ENCODE measurements at places on chromosomes 11 and 22.
A peak's percentile ranks its signal among the peaks of the same experiment; 100 is the strongest.

GRCh38 chr11:41189701-41190436 is 269.6 kb downstream of the LRRC4C start:
- DNase-seq = no peak

- peak; percentile 84 for DNase-seq
Measured at GRCh38 chr11:65492637-65493366, 6.0 kb upstream of the MALAT1 start.

- no peak for DNase-seq
Measured at GRCh38 chr11:2541881-2542361, 97.1 kb downstream of the KCNQ1 start.

- DNase-seq = no peak
Measured at GRCh38 chr22:37394341-37394740, 32.9 kb downstream of the ELFN2 start.

- DNase-seq = no peak
Measured at GRCh38 chr11:29780756-29781155, 236.1 kb downstream of the KCNA4 start.

DNA sequence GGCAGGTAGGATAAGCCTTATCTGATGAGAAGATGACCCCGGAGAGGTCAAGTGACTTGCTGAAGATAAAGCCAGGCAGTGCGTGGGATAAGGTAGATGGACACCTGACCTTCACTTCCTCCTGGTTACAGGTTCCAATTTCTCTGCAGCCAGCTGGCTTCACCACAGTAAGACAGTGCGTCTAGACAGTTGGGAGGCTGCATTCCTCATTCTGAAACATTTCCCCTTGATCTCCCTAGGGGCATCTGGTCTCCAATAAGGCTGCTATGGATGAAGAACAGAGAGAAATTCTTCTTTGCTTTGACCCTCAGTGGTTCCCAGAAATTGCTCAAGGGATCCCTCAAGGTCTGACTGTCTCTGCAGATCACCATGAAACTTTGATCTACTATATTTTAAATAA is 211.3 kb downstream of the MYO18B start:
- no peak for DNase-seq

GRCh38 chr11:57641011-57641807 is 8.5 kb downstream of the YPEL4 start:
- DNase-seq = peak; percentile 46

- DNase-seq = no peak
Measured at GRCh38 chr11:112348480-112349029, 87.9 kb upstream of the PLET1 start.

DNA sequence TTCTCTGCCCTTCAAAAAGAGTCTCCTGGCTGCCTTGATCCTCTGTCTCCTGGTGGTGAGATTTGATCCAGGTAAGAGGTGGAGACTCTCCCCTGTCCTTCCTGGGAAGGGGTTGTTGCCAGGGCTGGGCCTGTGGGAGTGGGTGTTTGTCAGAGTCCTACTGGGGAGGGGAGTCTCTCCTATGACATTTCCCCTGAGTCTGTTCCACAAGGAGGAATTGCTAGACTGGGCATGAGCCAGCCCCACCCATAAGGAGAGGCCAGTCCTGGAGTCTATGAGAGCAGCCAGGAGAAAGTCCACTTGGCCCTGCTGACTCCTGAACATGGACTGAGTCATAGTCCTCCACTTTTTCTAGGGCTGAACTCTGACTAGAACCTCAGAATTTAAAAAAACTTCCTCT is 7.4 kb downstream of the PEX26 start:
- no peak for DNase-seq

GRCh38 chr22:24554313-24555164 is at the start of gene GUCD1:
TSS of gene GUCD1 (minus strand) at chr22:24555138. CDS start at chr22:24554991, 147 bp downstream.
- DNase-seq = peak; percentile 51

- no peak for DNase-seq
Measured at GRCh38 chr22:38423512-38424503, 31.2 kb downstream of the KCNJ4 start.

- DNase-seq = peak; percentile 68
Measured at GRCh38 chr11:8959546-8960166, 4.6 kb downstream of the TMEM9B start.

DNA sequence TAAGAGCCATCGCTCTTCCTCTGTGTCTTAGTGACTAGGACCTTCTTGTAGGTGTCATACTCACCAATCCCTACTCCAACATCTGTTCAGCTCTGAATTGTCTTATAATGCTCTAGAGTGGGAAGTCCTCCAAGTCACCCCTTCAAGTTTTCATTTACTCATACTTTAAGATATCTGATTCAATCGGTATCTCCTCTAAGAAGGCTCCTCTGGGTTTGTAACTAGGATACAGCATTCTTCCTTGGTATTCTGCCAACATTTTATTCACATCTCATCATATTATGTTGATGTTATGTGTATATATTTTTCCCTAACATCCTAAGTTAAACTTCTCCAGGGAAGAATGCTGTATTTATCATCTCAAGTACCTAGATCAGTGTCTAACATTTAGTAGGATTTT is 662.1 kb downstream of the NTM start:
- no peak for DNase-seq

- no peak for DNase-seq
Measured at GRCh38 chr22:47035425-47035881, 273.0 kb downstream of the TBC1D22A start.

DNA sequence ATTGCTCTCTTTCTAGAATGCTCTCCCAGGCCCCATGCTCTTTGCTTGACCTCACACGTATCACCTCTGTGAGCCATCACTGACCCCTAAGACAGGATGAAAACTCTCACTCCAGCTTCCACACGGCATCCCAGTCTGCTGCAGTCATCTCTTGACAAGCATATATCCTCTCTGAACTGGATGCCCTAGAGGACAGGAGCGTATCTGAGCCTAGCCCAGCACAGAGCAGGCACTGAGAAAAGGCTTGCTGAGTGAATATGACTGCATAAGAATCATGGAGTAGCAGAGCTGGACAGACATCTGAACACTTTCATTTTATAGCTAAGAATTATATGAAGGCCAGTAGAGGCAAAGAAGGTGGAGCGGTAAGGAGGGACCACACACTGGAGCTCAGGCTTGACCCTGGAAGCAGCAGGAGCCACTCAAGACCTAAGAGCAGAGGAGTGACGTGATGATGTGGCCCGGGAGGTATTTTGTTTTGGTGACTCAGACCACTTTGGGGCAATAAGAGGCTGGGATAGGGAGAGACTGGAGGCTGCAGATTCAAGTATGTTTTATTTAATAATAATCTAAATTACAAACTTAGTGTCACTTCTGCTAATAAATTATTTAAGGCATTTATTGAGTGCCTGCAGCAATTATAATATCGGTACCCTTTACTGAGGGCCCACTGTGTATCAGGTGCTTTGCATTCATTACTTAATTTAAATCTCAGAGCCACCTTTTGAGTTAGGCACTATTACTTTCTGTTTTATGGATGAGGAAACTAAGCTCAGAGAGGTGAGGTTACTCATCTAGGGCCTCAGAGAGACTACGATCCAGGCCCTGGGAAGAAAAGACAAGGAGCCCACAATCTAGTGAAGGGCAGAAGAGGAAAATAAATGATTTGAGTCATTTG is 42.6 kb downstream of the MAP6 start:
- DNase-seq = no peak

All from CD14-positive monocyte (primary cell).